ENCODE measurements at places on chromosomes 6 and 20.

DNA sequence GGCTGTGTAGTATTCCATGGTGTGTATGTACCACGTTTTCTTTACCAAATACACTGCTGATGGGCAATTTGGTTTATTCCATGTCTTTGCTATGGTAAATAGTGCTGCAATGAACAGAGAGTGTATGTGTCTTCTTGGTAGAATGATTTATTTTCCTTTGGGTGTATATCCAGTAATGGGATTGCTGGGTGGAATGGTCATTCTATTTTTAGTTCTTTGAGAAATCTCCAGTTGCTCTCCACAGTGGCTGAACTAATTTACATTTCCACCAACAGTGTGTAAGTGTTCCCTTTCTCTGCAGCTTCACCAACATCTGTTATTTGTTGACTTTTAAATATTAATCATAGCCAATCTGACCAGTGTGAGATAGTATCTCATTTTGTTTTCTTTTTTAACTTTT is 13.9 kb downstream of the CST9L start:
- no peak for DNase-seq

GRCh38 chr6:147170269-147170668 is 33.9 kb upstream of the STXBP5 start:
- no peak for DNase-seq

DNA sequence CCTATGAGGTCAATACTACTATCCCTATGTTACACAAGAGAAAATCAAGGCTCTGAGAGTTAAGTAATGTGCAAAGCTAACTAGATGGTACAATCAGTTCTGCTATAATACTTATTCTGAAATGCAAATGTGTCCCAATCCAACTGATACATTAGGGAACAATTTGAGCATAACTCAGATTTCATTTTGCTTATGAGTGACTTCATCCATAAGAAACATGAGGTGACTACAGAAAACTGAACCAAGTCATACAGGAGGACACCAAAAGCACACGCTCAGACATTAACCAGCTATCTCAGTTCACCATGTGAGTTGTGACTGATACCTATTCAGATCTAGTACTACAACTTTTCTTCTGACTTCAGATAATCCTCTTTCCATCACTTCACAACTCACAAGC is 179.9 kb upstream of the RUNX2 start:
- no peak for DNase-seq

GRCh38 chr6:127146932-127147331 is 28.5 kb downstream of the RSPO3 start:
- no peak for DNase-seq

- DNase-seq: no peak
Observed at GRCh38 chr6:121032268-121033006, 301.8 kb downstream of the TBC1D32 start.

Data from stimulated activated CD4-positive, alpha-beta T cell treated with anti-CD3 and anti-CD28 coated beads, Interleukin-2, amount 100 ng/mL, for 24 hours (primary cell).